GDM1 (cell line): ENCODE measurements at places on chromosomes 6 and 20.

DNA sequence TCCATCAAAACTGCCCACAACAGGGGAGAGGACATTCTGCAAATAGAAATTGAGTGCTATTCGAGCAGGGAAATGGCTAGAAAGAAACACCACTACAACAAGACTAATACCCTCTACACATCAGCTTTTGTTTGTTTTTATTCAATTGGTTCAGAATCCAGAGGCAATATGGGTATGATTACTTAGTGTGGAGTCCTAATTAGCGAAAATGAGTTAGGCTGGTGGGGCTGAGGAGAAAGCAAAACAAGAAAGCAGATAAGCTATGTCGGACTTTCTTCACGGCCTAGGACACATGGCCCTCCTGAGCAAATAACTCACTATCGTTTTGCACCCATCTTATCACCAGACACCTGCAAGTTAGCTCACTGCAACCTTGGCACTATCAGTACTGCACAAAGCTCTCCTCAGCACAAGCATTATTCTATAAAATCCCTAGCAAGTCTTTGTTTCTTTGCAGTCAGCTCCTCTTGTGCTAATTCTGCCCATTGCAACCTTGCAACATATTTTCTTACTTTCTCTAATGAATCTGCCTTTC, 31.3 kb upstream of the SH3BGRL2 start:
- no peak for DNase-seq

DNA sequence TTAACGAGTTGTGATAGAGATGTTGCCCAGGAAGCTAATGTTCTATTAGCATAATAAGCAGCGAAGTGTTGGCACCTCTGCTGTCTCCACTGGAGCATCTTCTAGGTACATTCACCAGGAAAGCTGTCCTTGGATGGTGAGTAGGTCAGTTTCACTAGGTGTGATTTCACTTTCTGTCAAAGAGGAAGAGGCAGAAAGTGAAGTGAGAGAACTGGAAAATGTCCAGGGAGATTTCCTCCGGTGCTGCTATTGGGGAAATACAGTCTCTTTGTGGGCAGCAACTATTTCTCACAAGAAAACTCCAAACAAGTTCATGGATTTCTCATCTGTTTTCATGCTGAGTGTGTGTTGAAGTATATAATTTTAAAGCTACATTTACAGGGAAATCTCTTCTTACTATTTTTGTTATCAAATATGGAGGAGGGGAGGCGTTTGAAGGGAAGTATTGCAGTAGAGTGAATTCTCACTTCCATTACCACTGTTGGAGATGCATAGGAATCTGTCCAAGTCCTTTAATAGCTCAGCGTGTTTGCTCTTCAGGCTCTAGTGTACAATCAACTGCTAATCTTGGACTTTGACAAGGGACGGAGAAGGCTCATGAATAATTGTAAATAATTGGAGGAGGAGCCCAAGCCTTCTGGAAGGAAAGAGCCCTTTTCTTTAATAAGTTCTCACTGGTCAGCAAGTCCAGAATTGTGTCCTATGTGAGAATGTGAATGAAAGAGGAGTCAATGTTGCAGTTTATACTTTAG, 16.1 kb upstream of the TSBP1 start:
- DNase-seq: no peak

- no peak for DNase-seq
These were observed 125.9 kb upstream of the ESR1 start for GRCh38 chr6:151681433-151682059.

- DNase-seq: no peak
These were observed 6.7 kb downstream of the MTCH1 start for GRCh38 chr6:36979347-36979742.

DNA sequence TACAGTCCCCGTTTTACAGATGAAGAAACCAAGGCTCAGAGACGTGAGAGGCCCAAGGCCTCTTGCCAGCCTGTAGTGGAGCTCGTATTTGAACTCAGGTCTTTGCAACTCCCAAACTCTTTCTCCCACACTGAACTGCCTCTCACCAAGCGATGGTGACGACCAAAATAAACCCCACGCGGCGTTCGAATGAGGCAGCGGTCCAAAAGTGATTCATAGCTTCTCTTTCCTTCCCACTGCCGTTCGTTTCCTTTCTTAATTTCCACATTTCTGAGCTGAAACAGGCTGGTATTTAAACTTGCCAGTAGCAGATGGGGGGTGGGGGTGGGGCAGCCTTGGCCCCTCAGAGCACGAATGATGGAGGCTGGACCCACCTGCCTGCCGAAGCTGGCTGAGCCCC, 252.9 kb upstream of the KCNG1 start:
- DNase-seq: no peak

DNA sequence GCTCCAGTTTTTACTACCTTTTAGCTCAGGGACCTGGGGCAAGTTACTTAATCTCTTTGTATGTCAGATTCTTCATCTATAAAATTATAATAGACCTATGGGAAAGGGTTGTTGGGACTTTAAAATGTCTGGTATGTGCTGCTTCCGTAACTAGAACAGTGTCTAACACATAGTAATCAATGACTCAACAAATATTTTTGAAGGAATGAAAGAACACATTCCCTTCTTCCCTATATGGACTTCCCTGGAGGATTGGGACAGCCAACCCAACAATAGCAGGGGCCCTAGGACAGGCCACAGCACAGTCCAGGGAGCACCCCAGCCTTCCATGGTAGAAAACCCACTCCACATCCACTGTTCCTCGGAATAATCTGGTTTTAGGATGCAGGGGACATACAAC, 50.7 kb upstream of the TPD52L1 start:
- no peak for DNase-seq

DNA sequence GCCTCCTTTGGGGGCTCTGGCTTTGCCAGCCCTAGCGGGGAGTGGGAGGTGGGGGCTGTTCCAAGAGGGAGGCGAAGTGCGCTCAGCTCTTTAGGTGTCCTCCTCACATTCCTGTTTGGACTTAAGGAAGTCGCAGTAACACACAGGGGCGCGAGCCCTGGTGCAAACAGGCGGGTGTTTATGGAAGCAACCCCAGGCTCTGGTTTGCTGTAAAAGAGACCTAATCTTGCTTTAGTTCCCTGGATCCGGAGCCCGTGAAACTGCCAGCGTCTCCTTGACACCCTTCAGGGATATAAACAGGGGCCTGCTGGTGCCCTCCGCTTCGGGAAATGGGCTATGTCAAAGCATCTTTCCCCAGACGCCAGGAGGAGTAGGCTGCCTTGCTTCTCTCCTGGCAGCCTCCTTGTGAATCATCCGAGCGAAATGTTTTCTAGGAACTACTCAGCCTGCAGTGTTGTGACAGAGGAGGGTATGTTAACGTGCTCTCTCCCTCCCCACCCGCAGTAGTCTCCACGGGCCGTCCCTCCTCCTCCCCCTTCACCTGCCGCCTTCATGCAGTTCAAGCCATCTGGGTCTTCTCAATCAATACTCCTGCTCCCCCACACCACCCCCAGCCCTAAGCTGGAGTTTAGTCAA, 168.0 kb upstream of the LRFN2 start:
- DNase-seq: no peak

GRCh38 chr6:75147512-75147911, 58.3 kb downstream of the COL12A1 start:
- DNase-seq: no peak

GRCh38 chr20:6841128-6841527, 73.6 kb downstream of the BMP2 start:
- DNase-seq: no peak

DNA sequence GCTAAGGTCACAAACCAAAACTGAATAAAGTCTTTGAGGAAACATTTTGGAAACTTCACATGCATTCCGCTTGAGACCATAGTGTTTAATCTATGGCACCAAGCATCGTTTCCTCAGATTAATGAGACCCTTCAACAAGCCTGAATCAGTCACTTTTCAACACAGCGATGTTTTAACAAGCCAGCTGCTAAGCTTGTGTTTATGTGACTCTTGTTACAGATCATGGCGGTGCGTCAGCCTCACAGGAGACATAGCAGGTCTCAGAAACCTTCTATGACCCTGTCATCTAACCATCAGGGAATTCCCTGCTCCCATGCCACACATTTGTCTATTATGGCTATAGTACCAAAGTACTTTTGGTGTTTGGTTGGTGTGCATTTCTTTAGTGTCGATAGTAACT, 57.2 kb downstream of the MTFR2 start:
- DNase-seq: no peak

DNA sequence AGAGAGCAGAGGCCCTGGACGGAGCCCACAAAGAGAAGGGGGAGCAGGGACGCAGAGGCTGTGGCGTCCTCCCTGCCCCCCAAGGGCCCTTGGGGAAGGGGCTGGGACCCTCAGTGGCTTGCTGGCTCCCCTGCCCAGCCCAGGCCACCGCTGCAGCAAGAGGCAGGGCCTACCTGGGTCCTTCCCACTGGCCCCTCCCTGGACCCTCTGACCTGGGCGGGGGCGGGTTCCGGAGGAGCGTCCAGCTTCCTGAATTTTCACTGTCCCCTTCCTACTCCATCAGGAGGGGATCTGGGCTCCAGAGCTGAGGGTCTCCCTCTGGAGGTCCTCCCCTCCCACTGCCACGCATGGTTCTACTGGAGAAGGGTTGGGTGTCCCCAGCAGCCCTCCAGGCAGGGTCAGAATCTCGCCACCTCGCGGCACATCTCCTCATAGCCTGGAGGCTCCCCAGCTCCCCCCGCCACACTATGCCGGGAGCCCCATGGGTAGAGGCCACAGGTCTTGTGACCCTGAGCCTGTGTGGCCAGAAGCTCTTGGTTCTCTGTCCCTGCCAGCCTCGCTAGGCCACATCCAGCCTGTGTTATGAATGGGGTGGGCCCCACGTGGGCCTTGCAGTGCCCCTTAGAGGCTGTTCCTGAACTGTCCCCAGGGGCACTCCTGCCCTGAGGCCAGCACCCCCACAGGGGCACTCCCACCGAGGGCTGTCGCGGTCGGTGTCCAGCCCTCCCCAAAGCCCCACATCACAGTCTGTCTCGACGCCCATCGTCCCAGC, 1.0 kb upstream of the SOX18 start:
- no peak for DNase-seq

DNA sequence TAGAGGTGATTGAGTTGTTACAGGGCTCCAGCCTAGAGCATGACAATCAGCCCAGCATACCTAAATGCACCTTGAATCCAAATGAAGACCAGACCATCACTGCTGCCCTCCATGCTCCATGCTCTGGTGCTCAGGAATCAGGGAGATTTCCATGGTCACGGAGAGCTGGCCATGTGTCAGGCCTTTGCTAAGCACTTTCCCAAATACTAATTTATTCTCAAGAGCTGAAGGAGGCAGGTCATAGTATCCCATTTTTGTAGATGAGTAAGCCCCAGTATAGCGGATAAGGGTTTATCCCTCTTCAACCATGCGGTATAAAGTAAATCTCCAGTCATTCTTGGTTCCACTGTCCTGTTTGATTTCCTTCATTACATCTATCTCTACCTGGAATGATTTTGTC, 240.8 kb downstream of the TFAP2A start:
- DNase-seq: no peak

DNA sequence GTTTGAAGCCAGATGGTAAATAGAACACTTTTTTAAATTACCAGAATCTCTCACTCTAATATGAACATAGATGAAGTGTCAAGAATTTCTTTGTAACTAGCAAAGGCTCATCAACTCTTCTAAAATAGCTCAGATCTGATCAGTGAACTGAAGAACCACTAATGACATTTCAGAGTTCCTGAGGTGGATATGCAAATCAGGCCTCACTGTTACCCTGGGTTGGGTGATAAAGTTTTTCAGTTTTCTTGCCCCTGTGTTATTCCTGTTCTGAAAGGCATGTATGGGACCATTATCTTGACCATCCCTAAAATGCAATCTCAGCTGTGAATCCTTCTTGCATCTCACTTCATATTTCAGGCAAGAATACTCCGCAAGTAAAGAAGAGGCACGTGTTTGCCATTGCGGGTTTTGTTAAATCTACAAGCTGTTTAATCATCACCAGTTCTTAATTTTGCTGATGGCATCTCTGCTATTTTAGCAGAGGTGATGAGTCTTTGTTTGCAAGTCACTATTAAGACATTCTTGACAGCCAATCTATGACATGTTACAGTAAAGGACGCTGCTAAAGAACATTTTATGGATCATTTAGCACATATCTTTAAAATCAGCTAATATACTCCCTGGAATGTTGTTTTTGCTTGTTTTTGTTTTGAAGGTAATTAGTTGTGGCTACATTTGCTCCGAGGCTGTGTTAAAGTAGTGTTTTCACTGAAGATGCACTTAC, 47.9 kb downstream of the KHDC1L start:
- DNase-seq: no peak

DNA sequence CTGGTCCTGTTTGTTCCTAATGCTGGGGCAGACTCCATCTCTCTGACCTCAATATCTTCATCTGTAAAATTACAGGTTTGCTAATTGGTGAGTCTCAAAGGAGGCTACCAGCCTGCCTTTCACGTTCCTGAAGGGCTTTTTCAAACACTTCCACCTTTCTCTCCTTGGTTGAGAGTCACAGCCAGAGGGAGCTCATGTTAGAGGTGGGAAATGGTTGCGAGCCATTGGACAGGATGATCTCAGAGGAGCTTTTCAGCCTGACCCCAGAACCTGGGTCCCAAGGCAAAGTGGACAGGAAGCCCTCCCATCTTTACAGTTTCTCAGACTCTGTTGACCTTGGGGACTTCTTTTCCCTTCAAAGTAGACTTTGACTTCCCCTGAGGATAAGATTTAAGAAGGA, 37.6 kb downstream of the NDUFAF5 start:
- no peak for DNase-seq
